ENCODE measurements at places on chromosomes 7 and 10.

GRCh38 chr10:117226813-117227451, 14.0 kb upstream of the SLC18A2 start:
- DNase-seq: peak; percentile 27

DNA sequence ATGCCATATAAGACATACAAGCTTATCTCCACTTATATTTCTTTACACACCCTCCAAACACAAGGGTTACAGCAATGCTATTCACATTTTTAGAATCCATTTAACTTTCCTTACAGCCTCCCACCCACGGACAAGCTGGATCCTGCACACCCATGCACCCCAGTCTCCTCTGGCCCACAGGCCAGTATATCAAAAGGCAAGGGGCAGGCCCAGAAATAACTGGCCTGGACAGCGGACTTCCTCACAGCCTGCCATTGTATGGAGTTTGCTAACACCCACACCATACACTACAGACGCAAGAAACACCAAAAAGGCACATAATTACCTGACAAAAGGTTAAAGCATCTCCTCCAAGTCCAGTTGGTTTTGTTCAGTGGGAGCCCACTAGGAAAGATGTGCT, 12.0 kb downstream of the HOXA4 start:
- no peak for DNase-seq

GRCh38 chr10:73113551-73113950, 3.3 kb downstream of the NUDT13 start:
- DNase-seq: no peak

DNA sequence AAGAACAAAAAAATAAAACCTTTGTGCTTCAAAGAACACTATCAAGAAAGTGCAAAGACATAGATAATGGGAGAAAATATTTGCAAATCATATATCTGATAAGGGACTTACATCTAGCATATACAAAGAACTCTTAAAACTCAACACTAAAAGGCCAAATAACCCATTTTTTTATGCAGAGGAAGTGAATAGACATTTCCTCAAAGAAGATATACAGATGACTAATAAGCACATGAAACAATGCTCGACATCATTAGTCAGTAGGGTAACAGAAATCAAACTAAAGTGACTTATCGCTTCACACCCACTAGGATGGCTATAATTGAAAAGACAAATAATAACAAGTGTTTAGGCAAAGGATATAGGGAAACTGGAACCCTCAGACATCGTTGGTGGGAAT, 78.0 kb downstream of the MALSU1 start:
- peak; percentile 76 for DNase-seq

DNA sequence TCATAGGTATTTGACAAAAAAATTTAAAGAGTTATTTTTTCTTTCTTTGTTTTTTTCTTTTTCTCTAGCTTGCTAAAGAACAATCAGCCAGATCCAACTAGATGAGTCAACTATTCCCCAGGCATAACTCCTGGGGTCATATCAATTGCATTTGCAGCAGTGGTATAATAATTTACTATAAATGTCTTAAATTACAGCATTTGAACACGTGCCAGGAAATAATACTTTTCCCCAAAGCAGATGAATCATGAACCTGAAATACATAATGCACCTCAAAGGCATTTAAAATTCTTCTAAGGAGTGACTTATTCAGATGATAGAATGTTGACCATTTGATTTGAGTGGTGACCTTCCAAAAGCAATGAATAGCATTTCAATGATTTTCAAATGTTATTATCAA, 190.1 kb downstream of the LRRTM3 start:
- DNase-seq: no peak

DNA sequence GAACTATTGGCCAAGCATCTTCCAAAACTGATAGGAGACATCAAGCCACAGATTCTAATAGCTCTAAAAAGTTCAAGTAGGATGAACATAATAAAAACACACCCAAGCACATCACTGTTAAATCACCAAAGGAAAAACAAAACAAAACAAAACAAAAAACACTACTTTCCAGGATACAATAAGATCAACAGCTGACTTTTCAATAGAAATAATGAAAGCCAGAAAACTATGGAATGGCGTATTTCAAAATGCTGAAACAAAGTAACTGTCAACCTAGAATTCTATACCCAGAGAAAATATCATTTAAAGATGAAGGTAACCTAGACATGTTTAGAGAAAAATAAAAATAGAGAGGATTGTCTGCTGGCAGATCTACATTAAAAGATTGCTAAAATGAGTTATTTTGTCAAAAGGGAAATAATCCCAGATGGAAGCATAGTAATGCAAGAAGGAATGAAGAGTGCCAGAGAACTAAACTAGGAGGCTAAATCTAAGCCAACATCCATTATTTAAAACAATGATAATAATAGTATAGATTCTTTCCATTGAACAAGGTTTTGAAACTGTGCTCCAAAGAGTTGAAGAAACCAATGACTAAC, 13.9 kb downstream of the TUBAL3 start:
- DNase-seq: no peak

DNA sequence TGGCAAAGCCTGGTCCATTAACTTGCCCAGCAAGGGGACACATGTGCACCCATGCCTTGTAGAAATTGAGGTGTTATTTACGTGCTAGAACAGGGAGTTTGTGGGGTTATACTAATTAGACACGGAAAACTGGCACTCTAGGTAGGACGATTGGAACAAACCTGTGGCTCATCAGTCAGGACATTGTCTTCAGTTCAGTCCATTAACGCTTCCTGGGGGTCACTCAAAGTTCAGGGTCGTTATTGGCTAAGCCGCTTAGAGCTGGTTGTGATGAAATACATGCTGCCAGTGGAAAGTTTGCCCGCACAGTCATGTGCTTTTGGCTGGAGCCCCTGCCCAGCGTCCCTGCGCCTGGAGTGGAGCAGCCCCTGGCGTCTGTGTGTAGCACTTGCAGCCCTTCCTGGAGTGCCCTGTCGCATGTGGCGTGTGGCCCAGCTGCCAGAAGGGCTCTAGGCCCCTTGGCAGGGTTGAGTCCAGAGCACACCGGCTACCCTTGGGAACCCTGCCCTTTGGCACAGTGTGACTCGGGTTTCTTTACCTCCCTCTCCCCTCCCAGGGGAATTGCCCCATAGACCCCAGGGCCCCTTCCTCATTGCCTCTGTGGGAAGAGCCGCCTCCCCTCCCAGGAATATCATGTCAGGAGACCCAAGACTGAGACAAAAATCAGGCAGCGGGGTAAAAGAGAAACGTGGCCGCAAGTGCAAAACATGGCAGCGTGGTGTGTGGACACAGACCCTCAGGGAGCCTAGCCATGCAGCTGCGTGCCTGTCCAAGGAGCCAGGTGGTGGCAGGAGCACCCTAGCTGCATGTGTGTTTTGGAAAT, 9.8 kb downstream of the ZNF775 start:
- DNase-seq: no peak

DNA sequence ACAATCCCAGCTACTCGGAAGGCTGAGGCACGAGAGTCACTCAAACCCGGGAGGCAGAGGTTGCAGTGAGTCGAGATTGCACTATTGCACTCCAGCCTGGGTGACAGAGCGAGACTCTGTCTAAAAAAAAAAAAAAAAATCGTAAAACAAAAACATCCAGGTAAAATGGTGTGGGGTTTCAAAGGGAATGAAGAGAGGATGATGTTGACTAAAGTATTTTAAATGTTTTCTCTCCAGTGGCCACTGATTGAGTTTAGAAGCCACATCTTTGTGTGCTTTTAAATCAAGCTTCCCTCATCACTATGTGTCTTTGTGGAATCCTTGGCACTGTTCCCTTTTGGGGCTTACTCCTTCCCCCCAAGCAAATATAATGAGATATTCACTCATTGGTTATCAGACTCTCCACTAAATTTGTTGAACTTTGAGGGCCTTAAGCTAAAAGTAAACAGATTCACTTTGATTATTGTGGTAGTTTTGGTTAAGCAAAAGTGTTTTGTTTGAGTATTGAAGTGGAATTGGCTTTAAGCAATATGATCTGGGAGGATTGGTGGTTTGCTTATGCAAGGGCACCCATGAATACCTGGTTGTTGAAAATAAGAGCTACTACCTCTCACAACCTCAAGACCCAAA, 162.9 kb downstream of the CDK14 start:
- no peak for DNase-seq

GRCh38 chr10:71440506-71441035, 43.9 kb downstream of the CDH23 start:
- no peak for DNase-seq

GRCh38 chr10:107616463-107617410, 452.2 kb upstream of the SORCS1 start:
- no peak for DNase-seq

DNA sequence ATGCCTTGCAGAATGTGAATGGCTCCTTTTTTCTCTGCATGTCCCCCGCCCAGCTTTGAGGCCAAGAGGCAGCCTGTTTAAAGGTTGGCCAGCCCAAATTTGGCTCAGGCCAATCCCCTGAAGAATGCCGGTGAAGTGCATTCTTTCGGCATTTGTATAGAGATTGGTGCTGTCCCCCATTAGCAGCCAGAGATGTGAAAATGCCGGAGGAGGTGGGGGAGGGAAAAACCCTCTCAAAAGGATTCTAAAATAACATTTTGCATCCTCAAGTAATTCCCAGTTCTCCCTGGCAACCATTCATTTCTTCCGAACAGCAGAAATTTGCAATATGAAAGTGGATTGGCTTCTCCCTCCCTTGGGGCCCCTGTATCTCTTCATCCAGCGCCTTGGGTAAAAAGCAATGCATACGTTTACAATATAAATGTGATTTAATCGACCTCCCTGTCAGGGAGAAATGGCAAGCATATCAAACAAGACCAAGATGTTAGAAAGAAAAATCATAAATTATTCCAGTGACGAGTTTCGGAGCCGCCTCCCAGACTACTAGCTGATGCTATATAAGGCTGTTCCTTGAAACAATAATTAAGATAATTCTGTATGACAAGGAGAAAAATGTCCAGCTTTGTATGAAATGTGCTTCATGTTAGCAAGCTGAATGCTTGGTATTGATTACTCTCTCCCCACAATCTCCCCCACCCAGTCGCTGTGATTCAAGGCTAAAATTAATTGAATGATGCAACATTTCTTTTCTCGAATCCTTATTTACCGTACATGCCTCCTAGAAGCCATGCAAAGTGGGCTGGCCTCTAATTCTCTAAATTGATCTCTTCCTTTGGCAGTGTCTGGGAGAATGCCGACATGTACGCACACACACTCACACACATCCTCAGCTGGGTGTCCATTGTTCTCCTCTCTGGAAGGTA, 323.7 kb downstream of the RPS24 start:
- no peak for DNase-seq

All from kidney capillary endothelial cell (primary cell).